Activated T-helper 1 cell treated with anti-CD3 and anti-CD28 coated beads, Interleukin-2, amount 50 U/mL, for 16 hours (primary cell): ENCODE measurements at places on chromosomes 5 and 9.

GRCh38 chr9:137366891-137367381 is 56.0 kb downstream of the EXD3 start:
- DNase-seq: no peak

- no peak for DNase-seq
Observed at GRCh38 chr5:169702693-169703481, 65.8 kb downstream of the DOCK2 start.

DNA sequence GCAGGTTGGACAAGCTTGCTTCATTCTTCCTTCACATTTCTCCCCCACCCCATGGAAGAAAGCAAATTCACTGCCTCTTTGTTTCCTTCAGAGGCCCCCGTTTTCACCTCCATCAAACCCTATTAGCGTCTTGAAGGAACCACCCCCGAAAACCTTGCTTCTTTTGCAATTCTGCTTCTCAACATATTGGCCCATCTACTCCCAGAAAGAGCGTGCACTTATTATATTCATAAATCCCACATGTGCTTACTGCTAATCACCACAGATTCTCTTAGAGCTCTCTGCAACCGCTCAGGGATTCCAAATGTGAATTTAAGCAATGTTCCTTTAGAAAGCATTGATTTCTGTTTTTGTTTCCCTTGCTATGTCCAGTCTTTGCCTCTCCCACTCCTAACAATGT is 1.1 kb downstream of the F2RL2 start:
- DNase-seq: no peak

DNA sequence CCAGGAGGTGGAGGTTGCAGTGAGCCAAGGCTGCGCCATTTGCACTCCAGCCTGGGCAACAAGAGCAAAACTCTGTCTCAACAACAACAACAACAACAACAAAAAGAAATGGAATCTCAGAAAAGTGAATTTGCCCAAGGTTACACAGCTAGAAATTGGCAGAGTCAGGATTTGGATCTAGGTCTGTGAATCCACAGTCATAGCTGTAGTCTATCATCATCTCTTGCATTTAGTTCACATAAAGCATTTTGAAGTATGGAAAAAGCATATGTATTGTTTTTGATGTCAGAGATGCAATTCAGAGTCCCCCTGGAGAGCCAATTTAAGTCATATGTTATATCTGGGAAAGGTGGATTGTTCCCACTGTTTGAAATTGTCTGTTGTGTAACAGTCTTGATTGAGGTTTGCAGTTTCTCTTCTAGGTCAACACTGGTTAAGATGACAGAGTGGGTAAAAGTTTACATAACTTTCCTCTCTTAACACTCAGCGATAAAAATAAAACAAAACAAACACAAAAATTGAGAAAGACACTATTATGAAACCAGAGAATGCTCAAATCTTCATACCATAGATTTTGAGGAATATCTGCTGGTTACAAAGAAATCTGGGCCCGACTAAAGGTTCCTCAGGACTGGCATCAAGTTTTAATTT is 21.5 kb upstream of the GPR21 start:
- no peak for DNase-seq

DNA sequence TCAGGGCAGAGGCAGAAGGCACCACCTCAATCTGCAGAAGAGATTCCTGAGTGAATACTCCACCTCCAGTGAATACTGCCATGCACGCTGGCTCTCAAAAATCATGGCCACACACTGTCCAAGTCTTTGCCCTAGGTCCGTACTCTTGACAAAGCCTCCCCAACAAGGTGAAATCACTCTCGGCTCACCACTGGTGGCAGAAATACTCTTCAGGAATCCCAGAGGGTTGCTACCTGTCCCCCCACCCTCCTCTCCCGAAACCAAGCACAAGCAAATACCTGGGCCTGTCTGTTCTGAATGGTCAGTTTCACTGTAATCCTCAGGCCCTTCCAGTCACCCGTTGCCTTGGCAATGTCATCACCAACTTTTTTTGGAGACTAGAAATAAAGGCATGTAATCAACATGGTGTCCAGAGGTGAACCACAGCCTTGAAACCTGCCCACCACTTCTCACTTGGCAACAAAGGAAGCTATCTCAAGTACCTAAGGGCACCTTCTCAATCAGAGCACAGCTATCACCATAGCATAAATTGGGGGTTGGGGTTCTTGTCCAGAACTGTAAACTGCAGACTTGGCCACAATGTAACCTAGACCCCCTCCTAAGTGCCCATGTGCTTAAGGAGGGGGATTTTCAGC is 1.8 kb downstream of the RPL12 start:
- DNase-seq: no peak

- no peak for DNase-seq
Observed at GRCh38 chr5:166724284-166724683, 1567.2 kb upstream of the WWC1 start.

DNA sequence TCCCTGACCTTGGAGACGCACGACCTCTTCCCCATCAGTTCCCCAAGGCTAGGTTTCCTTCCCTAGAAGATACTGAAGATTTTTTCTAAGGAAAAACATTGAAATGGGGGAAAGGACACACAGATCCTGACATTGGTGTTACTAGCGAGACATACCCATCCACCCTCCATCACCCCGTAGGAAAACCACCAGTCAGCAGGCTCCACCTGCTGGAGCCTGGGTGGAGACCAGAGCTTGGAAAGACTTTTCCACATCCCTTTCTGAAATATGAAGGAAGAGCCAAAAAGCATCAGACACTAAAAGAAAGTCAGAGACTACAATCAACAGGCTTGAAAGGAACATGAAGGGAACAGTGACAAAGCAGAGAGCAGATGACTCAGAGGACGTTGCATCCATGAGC is 638.0 kb downstream of the IRX1 start:
- no peak for DNase-seq

GRCh38 chr5:109164001-109164400 is 245.8 kb downstream of the PJA2 start:
- no peak for DNase-seq

- no peak for DNase-seq
Observed at GRCh38 chr5:54601411-54602230, 84.1 kb downstream of the SNX18 start.

GRCh38 chr5:134590992-134591659 is 41.5 kb downstream of the SAR1B start:
- DNase-seq: no peak

DNA sequence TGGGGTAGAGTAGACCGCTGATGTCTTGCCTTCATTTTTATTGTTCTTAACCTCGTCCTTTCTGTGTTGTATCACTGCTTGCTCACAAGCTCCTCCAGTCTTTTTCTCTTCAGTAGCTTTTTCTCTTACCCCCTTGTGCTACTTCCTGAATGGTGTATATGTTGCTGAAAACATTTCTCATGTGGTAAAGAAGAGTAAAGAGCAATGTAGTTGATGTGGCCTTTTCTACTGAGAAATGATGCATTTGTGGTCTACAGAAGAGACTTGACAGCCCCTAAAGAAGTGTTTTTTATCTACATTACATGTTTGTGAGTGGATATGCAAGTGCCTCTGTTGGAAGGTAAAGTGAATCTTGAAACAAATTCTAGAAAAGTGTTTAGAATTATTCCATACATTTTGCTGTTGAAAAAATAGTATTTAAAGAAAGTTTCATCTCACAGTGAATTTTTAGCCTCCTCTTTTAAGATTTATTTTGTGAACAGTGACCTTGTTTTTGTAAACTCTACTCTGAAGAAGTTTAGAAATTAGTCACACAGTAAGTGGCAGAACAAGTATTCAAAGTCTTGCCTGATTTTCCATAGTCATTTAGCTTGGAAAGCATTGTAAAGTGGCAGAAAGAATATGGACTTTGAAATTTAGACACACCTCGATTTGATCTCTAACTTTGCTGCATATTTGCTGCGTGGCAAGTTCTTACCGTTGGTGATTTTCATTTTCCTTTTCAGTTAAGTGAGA is 17.4 kb downstream of the CDC42SE2 start:
- no peak for DNase-seq

GRCh38 chr5:108749128-108749861 is 1.6 kb downstream of the FER start:
- DNase-seq: no peak

GRCh38 chr5:127418367-127418766 is 99.1 kb upstream of the PRRC1 start:
- no peak for DNase-seq
